ENCODE measurements at places on chromosomes 1 and 21.

- DNase-seq, result no peak
- H3K4me3 ChIP-seq, result no peak overlapping the region
- H3K27me3 ChIP-seq, result no peaks in the 10 kb centered on the region
Observed at GRCh38 chr1:171286032-171286705, 27.8 kb upstream of the FMO4 start.

- no peaks in the 10 kb centered on the region for H3K27me3 ChIP-seq
- DNase-seq, result no peak
- no peaks in the 10 kb centered on the region for H3K4me1 ChIP-seq
- H3K36me3 ChIP-seq, result no peaks in the 10 kb centered on the region
- H3K27ac ChIP-seq, result no peak overlapping the region
Observed at GRCh38 chr1:49765034-49765433, 258.7 kb downstream of the AGBL4 start.

- H3K27ac ChIP-seq, result no peak overlapping the region
- H3K4me1 ChIP-seq, result peaks cover 16% of the 10 kb centered on the region
- no peaks in the 10 kb centered on the region for H3K36me3 ChIP-seq
- no peak for DNase-seq
Observed at GRCh38 chr1:7094086-7094485, 308.8 kb downstream of the CAMTA1 start.

DNA sequence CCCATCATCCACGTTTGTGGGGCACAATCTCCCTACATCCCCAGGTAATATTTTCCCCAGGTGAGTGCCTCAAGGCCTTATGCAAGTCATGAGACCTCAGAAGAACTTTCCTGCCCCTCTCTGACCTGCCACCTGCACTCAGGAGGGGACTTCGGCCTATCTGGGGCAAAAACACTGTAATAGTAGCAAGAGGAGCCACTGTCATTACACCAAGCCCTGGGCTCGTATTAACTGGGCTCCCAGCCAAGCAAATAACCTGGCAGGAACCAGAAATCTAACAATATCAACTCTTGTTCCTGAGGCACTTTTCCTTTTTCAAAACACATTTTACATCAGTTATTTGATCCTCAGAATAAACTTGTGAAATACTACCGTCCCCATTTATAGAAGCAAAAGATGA lies 30.9 kb downstream of the LAMB3 start:
- H3K4me1 ChIP-seq, result peaks cover 8% of the 10 kb centered on the region
- no peaks in the 10 kb centered on the region for H3K36me3 ChIP-seq
- no peak overlapping the region for H3K27ac ChIP-seq
- no peaks in the 10 kb centered on the region for H3K27me3 ChIP-seq

DNA sequence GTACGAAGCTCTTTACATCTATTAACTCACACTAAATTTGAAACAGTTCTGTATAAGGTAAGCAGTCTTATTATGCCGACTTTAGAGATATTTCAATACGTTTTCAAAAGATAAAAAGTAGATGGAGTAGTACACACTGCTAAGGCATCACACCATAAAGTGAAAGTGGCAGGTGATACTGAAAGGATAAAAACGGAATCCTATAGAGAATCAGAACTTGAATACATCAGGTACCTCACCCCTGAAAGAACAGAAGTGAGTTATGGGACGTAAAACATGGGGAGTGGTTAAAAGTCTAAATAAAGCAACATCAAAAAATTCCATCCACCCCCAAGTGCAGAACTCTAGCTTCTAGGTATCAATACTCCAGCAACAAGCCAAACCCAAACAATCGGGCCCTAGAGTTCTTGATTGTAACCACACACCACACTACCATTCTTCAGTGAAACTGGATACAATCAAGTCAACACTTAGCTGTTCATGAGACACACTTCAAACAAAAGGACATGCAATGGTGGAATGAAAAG lies 142.6 kb downstream of the SMYD3 start:
- H3K4me1 ChIP-seq, result no peaks in the 10 kb centered on the region
- no peak for DNase-seq
- H3K4me3 ChIP-seq, result no peak overlapping the region
- H3K36me3 ChIP-seq, result no peaks in the 10 kb centered on the region
- no peaks in the 10 kb centered on the region for H3K27me3 ChIP-seq

DNA sequence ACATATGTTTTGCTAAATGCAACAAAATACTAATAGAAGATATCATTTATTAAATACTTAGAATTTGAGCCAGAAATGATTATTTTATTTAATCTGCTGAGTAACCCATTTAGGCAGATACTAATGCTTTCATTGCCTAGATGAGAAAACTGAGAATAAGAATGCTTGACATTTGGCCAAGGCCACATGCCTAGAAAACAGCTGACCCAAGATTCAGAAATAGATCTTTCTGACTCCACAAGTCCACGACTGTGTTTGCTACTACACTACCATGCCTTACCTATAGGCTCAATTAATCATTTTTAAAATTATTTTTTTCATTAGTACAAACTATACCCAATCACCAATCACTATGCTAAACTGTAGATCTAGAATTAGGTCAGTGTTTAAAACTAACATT lies 129.7 kb downstream of the ATP1B1 start:
- peak overlapping the region; percentile 54 for H3K27ac ChIP-seq
- H3K4me1 ChIP-seq, result peaks cover 1% of the 10 kb centered on the region

DNA sequence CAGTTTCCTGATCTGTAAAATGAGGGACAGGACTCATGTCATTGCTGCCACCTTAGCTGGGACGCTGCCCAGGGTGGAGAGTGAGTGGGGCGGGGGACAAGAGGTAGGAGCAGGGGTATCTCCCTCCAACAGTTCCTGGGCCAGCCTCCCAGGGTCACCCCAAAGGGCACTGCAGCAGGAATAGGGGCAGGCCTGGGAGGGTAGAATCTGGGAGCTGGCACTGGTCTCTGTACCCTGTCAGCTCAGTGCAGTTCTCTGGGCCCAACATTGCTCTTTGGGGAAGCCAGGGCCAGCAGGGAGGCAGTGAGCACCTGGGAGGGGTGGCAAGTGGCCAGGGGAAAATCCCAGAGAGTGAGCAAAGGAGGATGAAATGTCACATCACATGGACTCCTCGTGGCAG lies 55.8 kb downstream of the ELK4 start:
- no peaks in the 10 kb centered on the region for H3K4me1 ChIP-seq
- peaks cover under 1% of the 10 kb centered on the region for H3K27me3 ChIP-seq
- DNase-seq, result no peak
- H3K4me3 ChIP-seq, result no peak overlapping the region

DNA sequence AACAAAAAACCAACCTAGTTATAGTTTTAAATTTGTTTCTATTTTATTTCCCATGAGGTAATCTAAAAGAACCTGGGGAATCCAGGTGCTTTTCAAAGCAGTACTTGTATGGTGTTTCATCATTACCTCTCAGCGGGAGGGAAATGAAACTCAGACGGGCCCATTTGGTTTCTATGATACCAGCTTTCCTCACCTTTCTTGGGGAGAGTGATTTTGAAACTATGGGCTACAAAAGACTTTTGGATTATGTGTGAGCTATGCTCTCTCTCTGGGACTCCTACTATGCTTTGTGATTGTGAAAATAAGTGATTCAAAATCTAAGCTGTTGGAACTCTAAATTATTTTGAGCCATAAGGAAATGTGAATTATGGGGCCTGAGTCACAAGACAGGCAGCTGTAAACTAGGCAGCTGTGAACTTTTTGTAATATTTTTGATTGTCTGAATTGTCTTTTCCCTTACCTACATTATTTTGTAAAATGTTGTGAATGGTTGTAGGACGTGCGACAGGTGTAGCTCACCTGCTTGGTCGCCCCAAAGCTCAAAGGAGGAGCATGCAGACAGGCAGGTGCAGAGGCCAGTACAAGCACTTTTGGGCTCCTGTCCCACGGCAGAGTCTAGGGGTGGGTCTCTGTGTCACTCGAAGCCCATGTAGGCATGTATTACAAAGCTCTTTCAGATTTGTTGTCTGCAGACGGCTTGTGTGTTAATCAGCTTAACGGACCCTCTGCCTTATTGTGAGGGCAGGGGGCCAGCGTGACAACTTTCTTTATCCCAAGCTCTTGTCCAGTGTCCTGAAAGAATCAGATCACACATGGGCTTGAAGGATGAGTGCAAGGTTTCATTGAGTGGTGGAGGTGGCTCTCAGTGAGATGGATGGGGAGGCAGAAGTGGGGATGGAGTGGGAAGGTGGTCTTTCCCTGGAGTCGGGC lies 64.8 kb upstream of the BACH1 start:
- H3K4me3 ChIP-seq, result no peak overlapping the region
- no peaks in the 10 kb centered on the region for H3K27me3 ChIP-seq
- H3K36me3 ChIP-seq, result no peaks in the 10 kb centered on the region
- no peak for DNase-seq
- no peak overlapping the region for H3K27ac ChIP-seq

GRCh38 chr1:89598450-89599331 lies 34.2 kb upstream of the LRRC8C start:
- H3K27me3 ChIP-seq, result no peaks in the 10 kb centered on the region
- H3K27ac ChIP-seq, result no peak overlapping the region

- no peaks in the 10 kb centered on the region for H3K36me3 ChIP-seq
- H3K4me3 ChIP-seq, result no peak overlapping the region
- no peak overlapping the region for H3K27ac ChIP-seq
- no peaks in the 10 kb centered on the region for H3K27me3 ChIP-seq
- peaks cover 16% of the 10 kb centered on the region for H3K4me1 ChIP-seq
Observed at GRCh38 chr1:47865881-47866535, 131.2 kb downstream of the TRABD2B start.

DNA sequence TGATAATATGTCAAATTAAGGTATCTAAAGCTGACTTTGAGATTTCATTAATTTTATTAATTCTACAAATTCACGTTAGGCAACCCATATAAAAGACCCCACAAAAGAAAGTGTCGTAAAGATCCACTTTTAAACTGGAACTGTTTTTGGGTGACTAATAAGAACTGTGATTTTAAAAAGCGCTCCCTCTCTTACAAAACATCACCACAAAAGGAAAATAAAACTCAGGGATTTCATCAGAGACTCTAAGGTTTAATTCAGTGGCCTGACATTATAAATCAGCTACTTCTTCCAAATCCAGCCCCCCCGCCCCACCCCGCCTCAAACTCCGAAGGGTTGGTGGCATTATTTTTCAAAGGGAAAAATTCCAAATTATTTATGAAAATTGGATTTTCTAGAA lies 2.7 kb downstream of the COL24A1 start:
- H3K4me3 ChIP-seq, result no peak overlapping the region
- no peak for DNase-seq
- no peaks in the 10 kb centered on the region for H3K36me3 ChIP-seq
- H3K27me3 ChIP-seq, result no peaks in the 10 kb centered on the region
- no peak overlapping the region for H3K27ac ChIP-seq

DNA sequence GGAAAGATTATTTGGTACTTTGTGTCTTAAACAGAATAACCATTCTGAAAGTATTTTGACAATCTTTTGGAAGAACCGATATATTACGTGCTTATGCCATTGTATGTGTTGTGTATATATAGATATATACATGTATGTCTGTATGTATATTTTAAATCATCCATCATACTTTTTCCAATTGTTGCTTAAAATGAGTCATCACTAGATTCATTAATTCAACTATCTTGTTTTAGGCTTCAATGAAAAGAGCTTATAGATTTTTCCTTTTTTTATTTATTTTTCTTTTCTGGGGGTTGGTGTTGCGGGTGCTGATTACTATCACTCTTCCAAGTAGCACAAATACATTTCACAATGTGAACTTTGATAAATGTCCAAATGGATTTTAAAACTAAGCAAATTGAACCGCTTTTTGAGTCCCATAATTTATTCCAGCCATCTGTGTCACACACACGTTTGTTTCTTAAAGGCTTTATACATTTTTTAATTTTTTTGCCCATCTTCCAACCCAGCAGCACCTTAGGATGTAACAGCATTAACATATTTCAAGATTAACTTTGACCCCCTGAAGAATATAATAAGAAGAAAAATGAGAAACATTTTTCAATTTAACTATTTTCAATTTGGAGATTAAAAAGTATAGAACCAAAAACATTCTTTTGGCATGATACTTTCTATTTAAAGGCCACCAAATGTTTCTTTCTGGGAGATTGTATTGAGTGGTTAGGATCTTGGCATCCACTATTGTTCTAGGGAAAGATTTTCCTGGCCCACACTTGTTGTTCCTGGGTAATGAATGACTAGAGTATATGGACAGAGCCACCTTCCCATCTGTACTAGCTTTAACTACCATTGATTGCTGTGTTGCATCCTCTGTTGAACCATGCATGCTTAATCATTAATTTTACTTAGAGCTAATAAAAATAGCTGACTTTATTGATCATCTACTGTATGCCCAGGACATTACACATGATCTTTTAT lies 9.3 kb upstream of the DPYD start:
- no peaks in the 10 kb centered on the region for H3K4me1 ChIP-seq
- H3K27ac ChIP-seq, result peak overlapping the region; percentile 52

- no peak overlapping the region for H3K4me3 ChIP-seq
- H3K27ac ChIP-seq, result no peak overlapping the region
- H3K36me3 ChIP-seq, result no peaks in the 10 kb centered on the region
- no peaks in the 10 kb centered on the region for H3K4me1 ChIP-seq
Observed at GRCh38 chr21:22885614-22886013, 1887.4 kb downstream of the NCAM2 start.

GRCh38 chr1:108119500-108119899 lies 80.6 kb downstream of the SLC25A24 start:
- H3K4me3 ChIP-seq, result no peak overlapping the region
- H3K27ac ChIP-seq, result no peak overlapping the region
- no peaks in the 10 kb centered on the region for H3K27me3 ChIP-seq
- no peak for DNase-seq

DNA sequence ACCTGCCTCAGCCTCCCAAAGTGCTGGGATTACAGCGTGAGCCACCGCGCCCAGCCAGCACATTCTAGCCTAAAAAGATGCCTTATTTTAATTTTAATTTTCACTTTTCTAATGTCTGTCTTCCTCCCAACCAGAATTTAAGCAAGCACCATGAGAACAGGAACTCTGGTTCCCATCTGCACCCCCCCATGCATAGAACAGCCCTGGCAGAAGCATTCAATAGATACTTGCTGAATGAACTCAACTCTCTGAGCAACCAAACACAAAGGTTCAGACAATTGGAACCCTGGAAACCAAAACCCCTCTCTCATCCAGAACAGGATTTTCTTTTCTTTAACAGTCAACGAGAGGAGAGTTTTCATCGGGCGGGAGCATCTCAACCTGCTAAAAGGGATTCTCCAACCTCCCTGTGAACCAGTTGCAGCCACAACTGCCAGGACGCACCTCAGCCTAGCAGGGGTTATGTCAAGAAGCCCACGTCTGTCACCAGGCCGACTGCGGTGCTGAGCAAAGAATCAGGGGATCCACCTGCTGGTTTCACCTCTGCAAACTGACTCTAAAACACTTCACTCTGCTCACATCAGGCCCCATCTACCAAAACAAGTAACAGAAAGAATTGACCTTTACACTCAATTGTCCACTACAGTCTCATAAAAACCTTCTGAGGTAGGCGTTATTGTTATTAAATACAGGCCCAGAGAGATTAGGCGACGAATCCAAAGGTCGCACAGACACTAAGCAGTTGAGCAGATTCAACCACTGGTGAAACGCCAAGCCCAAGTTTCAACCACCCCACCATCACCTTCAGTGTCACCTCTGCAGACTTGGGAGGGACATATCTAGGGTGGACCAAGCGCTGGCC lies 1.7 kb downstream of the KIAA2013 start:
- H3K27ac ChIP-seq, result peak overlapping the region; percentile 37
- peaks cover 1% of the 10 kb centered on the region for H3K36me3 ChIP-seq
- no peak for DNase-seq

- no peaks in the 10 kb centered on the region for H3K36me3 ChIP-seq
- no peak overlapping the region for H3K27ac ChIP-seq
- H3K4me3 ChIP-seq, result no peak overlapping the region
- DNase-seq, result no peak
- H3K27me3 ChIP-seq, result no peaks in the 10 kb centered on the region
Observed at GRCh38 chr1:226126824-226127569, 59.5 kb downstream of the ACBD3 start.

- DNase-seq, result no peak
- H3K36me3 ChIP-seq, result no peaks in the 10 kb centered on the region
- no peaks in the 10 kb centered on the region for H3K4me1 ChIP-seq
- H3K27me3 ChIP-seq, result peaks cover 2% of the 10 kb centered on the region
Observed at GRCh38 chr1:17276568-17276967, 27.7 kb downstream of the PADI3 start.

Measured in liver (tissue), 10 donors.